ENCODE measurements at places on chromosomes 16 and 17.

DNA sequence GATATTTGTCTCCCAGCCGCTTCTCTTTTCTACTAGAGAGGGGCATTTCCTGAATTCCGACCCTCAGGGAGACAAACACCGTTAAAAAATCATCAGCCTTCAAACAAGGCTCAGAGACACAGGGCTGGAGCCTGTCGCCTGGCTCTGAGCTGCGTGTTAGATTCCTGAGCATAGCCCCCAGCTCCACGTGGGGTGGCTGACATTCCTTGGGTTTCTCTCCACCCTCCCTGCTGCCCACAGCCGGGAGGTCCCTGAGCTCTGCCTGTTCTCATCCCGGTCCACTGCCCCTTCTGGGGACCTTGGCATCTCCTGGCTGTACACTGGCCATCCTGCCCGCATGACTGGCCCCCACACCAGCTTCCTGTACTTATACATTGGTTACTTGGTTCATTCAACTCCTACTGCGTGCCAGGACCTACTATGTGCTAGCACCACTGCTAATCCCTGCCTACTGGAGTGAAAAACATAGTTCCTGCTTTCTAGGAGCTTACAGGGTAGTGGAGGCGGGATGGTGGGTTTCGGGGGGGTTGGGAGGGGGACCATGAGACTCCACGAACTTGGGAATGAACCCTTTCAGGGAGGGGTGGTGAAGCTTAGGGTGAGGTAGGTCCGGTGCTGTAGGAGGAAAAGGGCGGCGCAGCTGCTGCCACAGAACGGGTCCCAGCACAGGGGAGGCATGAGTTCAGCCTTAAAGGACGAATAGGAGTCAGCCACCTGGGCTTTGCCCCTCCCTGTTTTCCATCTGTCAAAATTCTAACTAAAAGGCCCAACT, 52.1 kb upstream of the TMEM132E start:
- DNase-seq, result no peak

DNA sequence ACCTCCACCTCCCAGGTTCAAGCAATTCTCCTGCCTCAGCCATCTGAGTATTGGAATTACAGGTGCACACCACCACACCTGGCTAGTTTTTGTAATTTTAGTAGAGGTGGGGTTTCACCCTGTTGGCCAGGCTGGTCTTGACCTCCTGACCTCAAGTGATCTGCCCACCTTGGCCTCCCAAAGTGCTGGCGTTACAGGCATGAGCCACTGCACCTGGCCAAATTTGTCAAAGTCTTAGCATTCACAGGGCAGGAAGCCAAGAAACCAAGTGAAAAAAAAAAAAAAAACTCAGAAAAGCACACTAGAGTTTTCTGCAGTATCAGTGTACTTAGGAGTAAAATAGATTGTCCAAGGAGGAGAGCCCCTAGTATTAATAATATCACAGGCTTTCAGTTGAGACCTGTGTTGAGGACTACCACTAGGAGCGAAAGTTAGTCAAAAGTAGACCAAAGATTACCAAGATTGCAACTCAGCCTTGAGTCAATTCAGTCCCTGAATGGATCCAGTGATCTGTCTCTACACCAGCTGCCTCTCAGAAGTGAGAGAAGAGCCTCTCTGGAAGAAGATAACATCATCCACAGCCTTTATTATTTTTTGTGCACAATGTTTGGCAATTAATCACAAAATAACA, 159.7 kb downstream of the CEP112 start:
- DNase-seq, result no peak

- DNase-seq, result no peak
Measured at GRCh38 chr17:39640591-39641031, 3.7 kb downstream of the STARD3 start.

DNA sequence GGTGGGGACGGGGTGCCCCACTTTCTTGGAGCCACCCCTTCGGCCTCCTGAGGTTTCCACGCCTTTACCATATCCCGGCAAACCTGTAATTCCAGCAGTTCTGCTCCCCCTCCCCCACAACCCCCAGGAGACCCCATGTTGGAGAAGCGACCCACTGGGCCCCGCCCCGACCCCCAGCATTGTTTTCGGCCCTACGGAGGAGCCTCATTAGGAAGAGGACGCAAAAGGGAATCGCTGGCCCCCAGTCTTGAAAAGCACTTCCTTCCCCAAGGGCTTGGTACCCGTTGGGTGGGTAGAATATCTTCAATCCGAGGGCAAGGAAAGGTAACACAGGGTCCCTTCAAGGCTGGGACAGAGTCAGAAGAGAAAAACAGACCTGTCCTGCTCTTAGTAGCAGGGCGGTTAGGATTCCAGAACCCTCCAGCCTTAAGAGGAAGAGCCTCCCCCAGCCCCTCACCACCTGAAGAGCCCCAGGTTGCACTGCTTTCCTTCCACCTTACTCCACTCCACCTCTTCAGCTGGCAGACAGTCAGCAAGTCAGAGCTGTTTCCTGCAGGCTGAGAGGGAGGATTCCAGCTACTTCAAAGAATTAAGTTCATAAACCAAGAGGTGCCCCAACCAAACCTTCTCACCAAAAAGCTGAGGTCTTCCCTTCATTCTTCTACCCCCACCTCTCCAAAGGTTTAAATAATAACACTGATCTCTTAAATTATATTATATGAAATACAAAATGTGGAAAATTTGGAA, 803 bp upstream of the TLCD2 start:
- no peak for DNase-seq

DNA sequence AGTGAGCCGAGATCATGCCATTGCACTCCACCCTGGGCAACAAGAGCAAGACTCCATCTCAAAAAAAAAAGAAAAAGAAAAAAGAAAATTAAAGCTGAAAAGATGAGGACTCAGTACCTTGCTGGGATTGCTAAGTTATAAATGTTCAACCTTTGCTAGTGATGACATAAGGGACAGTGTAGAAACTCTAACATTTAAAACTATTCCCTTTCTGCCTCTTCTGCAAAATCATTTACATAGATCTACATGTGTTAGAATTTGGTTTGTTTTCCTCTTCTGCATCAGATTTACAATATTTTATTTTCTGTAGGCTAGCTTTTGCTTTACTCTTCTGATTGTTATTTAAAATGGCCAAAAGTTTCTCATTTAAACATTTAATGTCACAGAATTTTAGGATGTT, 49.5 kb upstream of the HAS3 start:
- DNase-seq, result no peak

DNA sequence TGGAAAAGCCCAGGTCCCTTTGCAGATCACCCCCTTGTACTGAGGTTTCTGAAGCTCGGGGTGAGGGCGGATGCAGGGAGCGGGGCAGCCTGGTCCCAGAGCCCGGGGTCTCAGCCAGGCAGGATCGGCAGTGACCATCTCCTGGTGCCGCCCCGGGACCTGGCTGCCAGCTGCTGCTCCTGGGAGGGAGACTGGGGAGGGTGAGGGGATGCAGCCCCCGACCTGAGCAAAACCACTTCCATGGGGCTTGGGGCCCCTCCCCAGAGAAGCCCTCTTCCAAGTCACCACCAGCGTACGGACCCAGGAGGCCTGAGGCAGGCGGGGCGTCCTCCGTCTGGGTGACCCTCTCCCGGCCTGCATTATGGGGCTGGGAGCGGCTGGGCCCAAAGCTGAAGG, 14.8 kb downstream of the CD7 start:
- no peak for DNase-seq

- no peak for DNase-seq
Measured at GRCh38 chr17:5050278-5050677, 15.1 kb upstream of the SLC52A1 start.

- no peak for DNase-seq
Measured at GRCh38 chr17:8855477-8856204, 11.8 kb downstream of the PIK3R6 start.

DNA sequence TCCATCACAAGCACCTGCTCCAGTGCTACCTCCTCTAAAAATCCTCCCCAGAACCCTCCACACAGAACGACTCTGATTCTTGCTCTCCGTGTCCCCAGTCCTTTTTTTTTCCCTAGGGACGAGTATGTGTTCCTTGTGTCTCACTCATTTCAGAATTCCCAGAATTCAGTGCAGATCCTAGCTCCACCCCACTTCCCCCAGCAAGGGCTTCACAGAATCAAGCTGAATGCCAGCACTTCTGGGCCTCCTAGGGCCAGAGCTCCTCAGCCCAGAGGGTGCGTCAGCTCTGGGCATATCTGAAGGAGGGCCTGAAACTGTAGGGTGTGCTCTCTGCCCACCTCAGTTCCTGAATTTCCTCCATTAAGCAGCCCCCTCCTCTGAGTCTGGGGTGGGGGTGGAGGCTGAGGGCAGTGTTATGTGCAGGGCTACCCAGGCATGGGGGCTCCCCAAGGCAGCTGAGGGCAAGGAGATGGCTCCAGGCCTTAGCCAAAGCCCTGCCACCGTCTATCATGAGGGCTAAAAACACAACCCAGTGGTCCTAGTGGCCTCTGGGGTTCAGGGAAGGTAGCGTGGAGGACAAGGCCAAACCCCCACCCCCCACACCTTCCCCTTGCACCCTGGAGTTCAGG, 6.5 kb downstream of the UNC119 start:
- no peak for DNase-seq

DNA sequence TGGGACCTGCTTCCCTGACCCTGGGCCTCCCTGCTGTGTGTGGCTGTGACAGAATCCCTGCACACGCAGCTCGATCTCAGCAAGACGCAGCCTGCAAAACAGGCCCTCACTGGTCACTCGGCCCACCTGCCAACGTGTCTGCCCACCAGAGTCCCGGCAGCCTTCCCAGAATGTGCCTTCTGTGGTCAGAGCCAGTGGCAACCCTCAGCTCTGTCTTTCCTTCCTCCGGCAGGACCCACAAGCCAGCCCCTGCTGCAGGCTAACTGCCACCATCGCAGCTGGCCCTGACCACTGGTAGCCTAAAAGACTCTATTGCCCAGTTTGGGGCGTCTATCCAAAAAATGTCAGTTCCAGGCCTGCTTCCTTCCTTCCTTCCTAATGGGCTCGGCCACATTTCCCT, 83.2 kb downstream of the LITAF start:
- DNase-seq, result no peak

- DNase-seq, result no peak
Measured at GRCh38 chr17:60535382-60536279, 9.6 kb upstream of the APPBP2 start.

- DNase-seq, result peak; percentile 39
Measured at GRCh38 chr16:72241930-72242329, 70.0 kb upstream of the PMFBP1 start.

DNA sequence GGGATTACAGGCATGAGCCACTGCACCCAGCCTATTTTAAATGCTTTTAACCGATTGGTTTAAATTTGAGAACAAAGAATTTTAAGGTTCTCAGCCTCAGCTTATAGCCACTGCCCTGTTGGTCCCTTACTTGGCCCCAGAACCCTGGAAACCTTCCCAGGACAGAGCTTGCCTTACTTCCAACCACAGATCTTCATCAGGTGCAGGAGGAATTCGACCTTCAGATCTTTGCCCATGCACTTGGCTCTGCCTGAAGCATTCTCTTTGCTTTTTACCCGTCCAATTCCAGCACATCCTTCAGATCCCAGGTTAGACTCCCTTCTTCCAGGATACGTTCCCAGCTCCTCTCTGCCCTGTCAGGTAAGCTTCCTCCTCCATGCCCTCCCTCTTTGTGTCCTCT, 27.7 kb downstream of the CHD9 start:
- no peak for DNase-seq

- no peak for DNase-seq
Measured at GRCh38 chr16:66255647-66256046, 110.8 kb upstream of the CDH5 start.

- no peak for DNase-seq
Measured at GRCh38 chr17:17165666-17166308, 40.3 kb downstream of the PLD6 start.

GRCh38 chr16:52411011-52411410, 135.9 kb downstream of the TOX3 start:
- no peak for DNase-seq

- DNase-seq, result peak; percentile 81
Measured at GRCh38 chr16:67447508-67448076, 16.7 kb downstream of the HSD11B2 start.

Measured in NB4 (cell line).